Suprapubic skin (tissue), 4 donors: ENCODE measurements at places on chromosomes 11 and 22. TPM values are rescaled to one million over a fixed set of nuclear protein-coding genes. Genes with fewer than 3 reads are reported as not detected.

DNA sequence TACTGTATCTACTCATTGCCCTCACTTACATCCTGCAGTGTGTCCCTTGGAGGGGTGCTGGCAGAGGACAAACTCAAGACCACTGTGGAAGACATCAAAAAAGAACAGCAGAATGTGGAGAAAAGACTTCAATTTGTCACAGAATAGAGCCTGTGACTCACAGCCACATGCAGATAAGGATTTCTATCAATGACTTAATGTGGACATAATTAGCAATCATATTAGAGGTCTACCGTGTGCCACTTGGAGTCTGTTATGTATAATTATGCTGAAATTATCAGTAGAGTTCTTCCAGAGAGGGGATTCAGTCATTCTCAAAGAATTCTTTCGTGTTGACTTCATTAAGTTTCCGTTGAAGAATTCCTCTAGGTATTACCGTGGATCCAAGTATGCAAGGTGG is 473.5 kb downstream of the MIAT start:
- H3K4me1 ChIP-seq, result peaks cover 15% of the 10 kb centered on the region
- no peak overlapping the region for H3K4me3 ChIP-seq
- H3K27ac ChIP-seq, result no peak overlapping the region
- DNase-seq, result no peak

DNA sequence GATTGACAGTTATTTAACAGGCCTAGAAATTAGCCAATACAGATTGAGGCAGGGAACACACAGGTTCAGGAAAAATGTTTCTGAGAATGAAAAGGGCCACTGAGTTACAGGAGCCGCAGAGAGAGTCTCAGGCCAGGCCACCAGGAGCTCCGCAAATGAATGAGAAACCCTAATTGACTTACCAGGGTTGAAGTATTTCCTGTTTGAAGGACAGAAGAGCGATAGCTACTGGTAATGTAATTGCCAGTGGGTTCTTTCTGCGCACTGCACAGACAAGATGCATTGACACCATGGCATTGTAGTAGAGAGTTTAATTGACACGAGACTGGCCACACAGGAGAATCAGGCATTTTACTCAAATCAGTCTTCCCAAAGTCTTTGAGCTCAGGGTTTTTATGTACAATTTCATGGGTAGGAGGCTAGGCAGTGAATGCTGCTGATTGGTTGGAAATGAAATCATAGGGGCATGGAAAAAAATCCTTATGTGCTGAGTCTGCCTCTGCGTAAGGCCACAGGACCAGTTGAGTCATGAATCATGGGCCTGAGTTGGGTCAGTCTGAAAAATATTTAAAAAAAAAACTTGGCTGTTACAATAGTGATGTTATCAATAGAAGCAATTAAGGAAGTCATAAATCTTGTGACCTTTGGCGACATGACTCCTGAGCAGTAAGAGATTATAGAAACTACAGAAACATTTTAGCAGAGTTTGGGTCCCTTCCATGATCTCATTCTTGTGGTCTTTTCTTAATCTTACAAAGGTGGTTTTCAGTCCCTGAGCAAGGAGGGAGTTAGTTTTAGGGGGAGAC is 203.8 kb downstream of the CASP12 start:
- no peak overlapping the region for H3K27ac ChIP-seq
- no peak for DNase-seq
- H3K27me3 ChIP-seq, result no peaks in the 10 kb centered on the region
- H3K4me1 ChIP-seq, result no peaks in the 10 kb centered on the region

- H3K27ac ChIP-seq, result no peak overlapping the region
- H3K4me1 ChIP-seq, result peaks cover 30% of the 10 kb centered on the region
- no peaks in the 10 kb centered on the region for H3K27me3 ChIP-seq
- no peak for DNase-seq
- no peak overlapping the region for H3K4me3 ChIP-seq
Observed at GRCh38 chr11:78355309-78355705, 62.3 kb downstream of the GAB2 start.

- H3K4me3 ChIP-seq, result no peak overlapping the region
- no peaks in the 10 kb centered on the region for H3K36me3 ChIP-seq
Observed at GRCh38 chr11:17528906-17529843, 15.0 kb downstream of the USH1C start.

DNA sequence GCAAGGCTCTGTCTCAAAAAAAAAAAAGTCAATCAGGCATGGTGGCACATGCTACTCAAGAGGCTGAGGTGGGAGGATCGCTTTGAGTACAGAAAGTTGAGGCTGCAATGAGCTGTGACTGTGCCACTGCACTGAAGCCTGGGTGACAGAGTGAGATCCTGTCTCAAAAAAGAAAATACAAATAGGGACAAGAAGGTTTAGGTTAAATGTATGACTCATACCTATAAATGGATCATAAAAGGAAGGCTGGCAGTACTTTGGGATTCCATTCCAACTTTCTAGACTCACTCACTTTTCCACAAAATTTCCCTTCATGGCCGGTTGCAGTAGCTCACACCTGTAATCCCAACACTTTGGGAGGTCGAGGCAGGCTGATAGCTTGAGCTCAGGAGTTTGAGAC is 25.6 kb upstream of the OSBP start:
- peaks cover 87% of the 10 kb centered on the region for H3K36me3 ChIP-seq
- no peaks in the 10 kb centered on the region for H3K4me1 ChIP-seq
- no peak overlapping the region for H3K4me3 ChIP-seq
- H3K27ac ChIP-seq, result no peak overlapping the region
- DNase-seq, result no peak

- H3K36me3 ChIP-seq, result peaks cover 32% of the 10 kb centered on the region
- no peaks in the 10 kb centered on the region for H3K27me3 ChIP-seq
- DNase-seq, result peak; percentile 80
- peaks cover 73% of the 10 kb centered on the region for H3K4me1 ChIP-seq
- peak overlapping the region; percentile 99 for H3K27ac ChIP-seq
Observed at GRCh38 chr22:49962751-49963646, 2.4 kb downstream of the PIM3 start.

- no peaks in the 10 kb centered on the region for H3K4me1 ChIP-seq
- DNase-seq, result no peak
- no peaks in the 10 kb centered on the region for H3K27me3 ChIP-seq
- no peaks in the 10 kb centered on the region for H3K36me3 ChIP-seq
- no peak overlapping the region for H3K4me3 ChIP-seq
Observed at GRCh38 chr11:28420099-28420498, 311.9 kb downstream of the METTL15 start.

GRCh38 chr11:26278354-26278753 is 53.6 kb upstream of the ANO3 start:
- no peaks in the 10 kb centered on the region for H3K27me3 ChIP-seq
- no peak overlapping the region for H3K4me3 ChIP-seq
- DNase-seq, result no peak
- no peaks in the 10 kb centered on the region for H3K36me3 ChIP-seq

DNA sequence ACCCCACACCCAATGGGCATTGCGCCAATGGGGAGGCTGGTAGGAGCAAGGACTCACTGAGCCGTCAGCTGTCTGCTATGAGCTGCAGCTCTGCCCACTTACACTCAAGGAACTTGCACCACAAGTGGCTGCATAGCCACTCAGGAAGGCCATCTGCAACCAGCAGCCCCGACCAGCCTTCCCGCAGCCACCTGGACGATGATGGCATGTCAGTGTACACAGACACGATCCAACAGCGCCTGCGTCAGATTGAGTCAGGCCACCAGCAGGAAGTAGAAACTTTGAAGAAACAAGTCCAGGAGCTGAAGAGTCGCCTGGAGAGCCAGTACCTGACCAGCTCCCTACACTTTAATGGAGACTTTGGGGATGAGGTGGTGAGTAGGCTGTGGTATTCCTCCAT is 59.8 kb upstream of the HORMAD2 start:
- H3K27me3 ChIP-seq, result no peaks in the 10 kb centered on the region
- H3K4me1 ChIP-seq, result no peaks in the 10 kb centered on the region
- no peak for DNase-seq
- H3K36me3 ChIP-seq, result peaks cover 100% of the 10 kb centered on the region

DNA sequence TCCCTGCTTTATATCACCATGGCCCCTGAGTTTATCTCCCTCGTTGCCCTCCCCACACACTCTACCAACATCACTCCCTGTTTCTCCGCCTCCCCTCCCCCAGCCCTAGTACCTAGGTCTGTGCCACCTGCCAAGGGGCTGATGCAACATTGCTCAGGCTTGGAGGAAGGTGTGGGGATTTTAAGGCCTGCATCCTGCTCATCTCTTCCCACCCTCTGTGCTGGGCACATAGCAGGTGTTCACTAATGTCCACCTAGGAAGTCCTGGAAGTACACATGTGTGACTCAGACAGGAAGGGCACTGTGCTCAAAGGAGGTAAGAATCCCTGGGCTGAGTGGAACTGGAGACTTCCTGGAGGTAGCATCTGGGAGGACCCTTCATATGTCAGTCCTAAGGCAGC is 37.0 kb downstream of the PDE2A start:
- H3K4me1 ChIP-seq, result peaks cover 10% of the 10 kb centered on the region
- no peak overlapping the region for H3K27ac ChIP-seq
- H3K36me3 ChIP-seq, result no peaks in the 10 kb centered on the region
- peaks cover 39% of the 10 kb centered on the region for H3K27me3 ChIP-seq
- DNase-seq, result no peak
- H3K4me3 ChIP-seq, result no peak overlapping the region

DNA sequence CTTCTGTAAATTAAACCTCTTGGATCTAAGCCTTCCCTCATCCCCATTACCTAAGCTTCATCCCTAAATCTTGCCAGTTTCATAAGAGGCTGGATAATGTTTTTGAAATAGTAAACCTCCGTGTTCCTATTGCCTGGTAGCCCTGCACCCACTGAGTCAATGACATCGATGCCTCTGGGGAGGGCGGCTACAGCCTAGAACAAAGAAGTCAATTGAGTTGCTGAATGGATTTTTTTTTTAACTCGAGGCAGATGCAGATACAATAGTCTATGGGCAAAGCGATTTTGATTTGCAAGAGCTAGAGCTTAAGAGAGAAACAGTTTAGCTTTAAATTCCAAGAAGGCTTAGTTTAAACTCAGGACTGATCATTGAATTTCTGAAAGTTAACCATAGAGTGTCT is 121.3 kb downstream of the NECTIN1 start:
- no peak overlapping the region for H3K4me3 ChIP-seq
- H3K4me1 ChIP-seq, result no peaks in the 10 kb centered on the region
- no peaks in the 10 kb centered on the region for H3K36me3 ChIP-seq
- peaks cover 5% of the 10 kb centered on the region for H3K27me3 ChIP-seq
- H3K27ac ChIP-seq, result no peak overlapping the region
- no peak for DNase-seq

- no peak for DNase-seq
- H3K4me3 ChIP-seq, result no peak overlapping the region
- no peaks in the 10 kb centered on the region for H3K27me3 ChIP-seq
- no peaks in the 10 kb centered on the region for H3K36me3 ChIP-seq
- no peak overlapping the region for H3K27ac ChIP-seq
- no peaks in the 10 kb centered on the region for H3K4me1 ChIP-seq
Observed at GRCh38 chr11:101390539-101390938, 193.3 kb downstream of the TRPC6 start.

- no peak overlapping the region for H3K4me3 ChIP-seq
- H3K27ac ChIP-seq, result no peak overlapping the region
- peaks cover 31% of the 10 kb centered on the region for H3K4me1 ChIP-seq
- no peaks in the 10 kb centered on the region for H3K36me3 ChIP-seq
- DNase-seq, result no peak
Observed at GRCh38 chr11:2273311-2273710, 2.9 kb upstream of the ASCL2 start.

- no peak for DNase-seq
- peaks cover 93% of the 10 kb centered on the region for H3K4me1 ChIP-seq
- H3K27me3 ChIP-seq, result no peaks in the 10 kb centered on the region
- H3K4me3 ChIP-seq, result no peak overlapping the region
- peak overlapping the region; percentile 50 for H3K27ac ChIP-seq
- no peaks in the 10 kb centered on the region for H3K36me3 ChIP-seq
Observed at GRCh38 chr11:114149689-114150407, 90.3 kb downstream of the ZBTB16 start.

GRCh38 chr11:2212411-2213251 is 41.0 kb upstream of the TH start:
- H3K4me1 ChIP-seq, result peaks cover 30% of the 10 kb centered on the region
- peak; percentile 54 for DNase-seq
- H3K27ac ChIP-seq, result no peak overlapping the region
- H3K36me3 ChIP-seq, result no peaks in the 10 kb centered on the region

DNA sequence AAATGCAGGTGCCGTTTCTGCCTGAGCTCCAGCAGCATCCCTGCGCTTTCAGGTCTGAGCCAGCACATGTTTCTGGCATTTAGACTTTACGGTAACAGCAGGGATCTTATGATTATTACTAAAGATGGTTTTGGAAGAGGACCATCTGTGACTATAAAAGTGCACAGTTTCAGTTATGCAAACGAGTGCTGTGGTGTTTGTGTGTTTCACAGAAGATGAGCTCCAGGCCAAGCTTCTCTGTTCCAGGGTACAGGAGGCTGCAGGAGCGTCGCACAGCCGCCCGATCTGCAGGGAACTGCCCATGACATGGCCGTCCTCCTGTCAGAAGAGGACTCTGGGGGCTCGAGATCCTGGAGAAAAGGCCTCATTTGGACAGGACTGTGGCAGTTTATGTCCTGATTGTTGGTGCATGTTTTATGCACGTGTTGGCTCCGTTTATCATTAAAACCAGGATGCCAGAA is 297.3 kb downstream of the TBC1D22A start:
- no peaks in the 10 kb centered on the region for H3K27me3 ChIP-seq
- H3K4me3 ChIP-seq, result no peak overlapping the region
- DNase-seq, result no peak
- H3K4me1 ChIP-seq, result no peaks in the 10 kb centered on the region
- no peak overlapping the region for H3K27ac ChIP-seq
- H3K36me3 ChIP-seq, result peaks cover 26% of the 10 kb centered on the region

RBMXL2 gene
- not detected for total RNA-seq

KDM4E gene
- not detected for total RNA-seq

TNNT3 gene
- 12.9 TPM for total RNA-seq

C11orf52 gene
- total RNA-seq, result 7.5 TPM

PDE2A gene
- total RNA-seq, result 49.3 TPM

OVCH2 gene
- total RNA-seq, result 6.2 TPM

RFPL3 gene
- total RNA-seq, result not detected

CALCA gene
- not detected for total RNA-seq

OR8G1 gene
- total RNA-seq, result not detected

FJX1 gene
- 16.8 TPM for total RNA-seq

OR56B1 gene
- not detected for total RNA-seq

JAM3 gene
- total RNA-seq, result 14.7 TPM
